Non-pigmented ciliary epithelial cell (primary cell): ENCODE measurements at places on chromosomes 1 and 21.

DNA sequence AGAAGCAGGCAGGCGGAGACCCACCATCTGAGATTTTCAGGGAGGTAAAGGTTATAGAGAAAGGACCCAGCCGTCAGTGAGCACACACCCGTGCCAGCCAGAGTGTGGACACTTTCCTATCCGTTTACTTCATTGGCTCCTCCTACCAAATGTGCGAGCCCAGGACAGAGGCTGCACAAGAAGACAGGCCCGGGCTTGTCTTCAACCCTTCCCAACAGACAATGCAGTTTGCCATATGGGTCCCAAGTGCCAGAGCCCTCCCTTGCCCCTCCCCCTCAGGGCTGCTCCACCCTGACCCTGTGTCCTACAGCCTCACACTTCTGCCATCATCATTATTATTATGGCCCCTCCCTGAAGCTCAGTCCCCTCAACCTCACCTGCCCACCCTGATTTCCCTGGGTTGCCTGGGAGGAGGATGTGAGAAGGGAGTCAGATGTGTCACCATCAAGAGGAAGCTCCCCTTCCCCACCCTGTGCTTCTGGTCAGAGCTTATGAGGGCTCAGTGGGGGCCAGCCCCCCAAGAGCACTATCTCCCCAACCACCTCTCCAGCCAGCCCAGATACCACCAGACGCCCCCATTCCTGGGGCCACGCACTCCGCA is 9.4 kb downstream of the LAPTM5 start:
- no peak for DNase-seq

DNA sequence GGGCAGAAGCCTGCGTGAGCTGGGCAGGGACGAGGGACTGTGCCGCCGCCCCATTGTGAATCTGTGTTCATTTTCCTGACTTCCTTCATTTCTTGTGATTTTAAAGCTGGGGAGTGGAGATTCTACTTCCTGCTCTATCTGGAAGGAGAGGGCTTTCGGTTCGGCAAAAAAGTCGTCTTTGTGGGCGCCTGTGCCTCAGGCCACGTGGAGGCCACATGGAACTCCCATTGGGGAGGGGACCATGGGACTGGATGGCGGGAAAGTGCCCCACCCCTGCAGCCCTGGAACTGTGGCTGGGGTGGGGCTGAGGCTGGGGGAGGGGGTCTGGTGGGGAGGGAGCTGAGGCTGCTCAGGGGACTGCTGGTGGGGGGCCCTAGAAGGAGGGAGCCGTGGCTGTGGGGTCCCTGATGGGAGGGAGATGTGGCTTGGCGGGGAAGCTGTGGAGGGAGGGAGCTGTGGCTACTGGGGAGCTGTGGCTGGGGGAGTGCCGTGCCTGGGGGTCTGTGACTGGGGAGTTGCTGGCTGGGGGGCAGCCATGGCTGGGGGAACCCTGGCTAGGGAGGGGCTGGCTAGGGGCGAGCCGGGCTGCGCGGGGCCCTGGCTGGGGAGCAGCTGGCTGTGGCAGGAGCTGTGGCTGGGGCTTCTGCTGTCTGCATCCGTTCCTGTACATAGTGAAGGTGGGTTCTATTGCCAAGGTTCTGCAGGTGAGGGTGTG is 31.5 kb downstream of the COL18A1 start:
- no peak for DNase-seq

GRCh38 chr1:32487182-32487581 is 22.3 kb downstream of the ZBTB8B start:
- DNase-seq: no peak

DNA sequence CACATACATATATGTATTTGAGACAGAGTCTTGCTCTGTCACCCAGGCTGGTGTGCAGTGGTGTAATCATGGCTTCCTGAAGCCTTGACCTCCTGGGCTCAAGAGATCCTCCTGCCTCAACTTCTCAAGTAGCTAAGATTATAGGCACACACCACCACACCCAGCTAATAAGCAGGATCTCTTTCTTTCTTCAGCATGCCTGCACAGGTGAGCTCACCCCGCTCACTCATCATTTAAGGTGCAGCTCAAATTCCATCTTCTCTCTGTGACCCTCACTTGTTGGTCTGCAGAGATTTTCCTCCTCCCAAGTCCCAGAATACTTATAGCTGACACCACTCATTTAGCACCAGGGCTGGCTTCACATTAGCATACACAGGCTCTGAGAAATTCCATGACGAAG is 209.1 kb upstream of the MAP1LC3C start:
- DNase-seq: no peak
